ENCODE measurements at places on chromosomes 2 and 18.

DNA sequence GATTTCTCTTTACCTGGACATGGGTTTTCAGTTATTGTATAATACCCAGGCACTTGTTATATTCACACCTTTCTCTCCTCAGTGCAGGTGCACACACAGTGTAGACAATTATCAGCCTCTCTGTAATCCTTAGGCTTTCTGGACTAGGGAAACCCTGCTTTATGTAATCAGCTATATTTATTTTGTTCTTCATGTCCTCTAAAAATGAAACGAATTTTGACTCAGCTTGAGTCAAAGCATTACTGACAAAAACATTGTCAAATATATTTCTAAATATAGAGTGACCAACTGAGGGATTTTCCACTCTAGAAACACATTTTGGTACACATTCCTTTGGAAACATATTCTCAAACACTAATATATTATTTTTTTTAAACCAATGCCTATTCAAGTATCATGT, 144.8 kb upstream of the GULP1 start:
- no peak for DNase-seq

- no peak for DNase-seq
Measured at GRCh38 chr18:45958730-45959129, 8.4 kb downstream of the EPG5 start.

DNA sequence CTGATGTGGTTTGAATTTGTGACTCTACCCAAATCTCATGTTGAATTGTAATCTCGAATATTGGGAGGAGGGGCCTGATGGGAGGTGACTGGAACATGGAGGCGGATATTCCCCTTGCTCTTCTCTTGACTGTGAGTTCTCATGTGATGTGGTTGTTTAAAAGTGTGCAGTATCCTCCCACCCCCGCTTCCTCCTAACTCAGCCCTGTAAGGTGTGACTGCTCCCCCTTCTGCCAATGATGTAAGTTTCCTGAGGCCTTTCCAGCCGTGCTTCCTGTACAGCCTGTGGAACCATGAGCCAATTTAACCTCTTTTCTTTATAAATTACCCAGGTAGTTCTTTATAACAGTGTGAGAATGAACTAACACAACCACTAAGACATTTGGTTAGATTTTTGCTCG, 458.4 kb downstream of the THSD7B start:
- DNase-seq, result no peak

GRCh38 chr18:61876899-61877298, 15.9 kb downstream of the RNF152 start:
- no peak for DNase-seq

- no peak for DNase-seq
Measured at GRCh38 chr2:6971502-6971901, 54.3 kb downstream of the RNF144A start.

DNA sequence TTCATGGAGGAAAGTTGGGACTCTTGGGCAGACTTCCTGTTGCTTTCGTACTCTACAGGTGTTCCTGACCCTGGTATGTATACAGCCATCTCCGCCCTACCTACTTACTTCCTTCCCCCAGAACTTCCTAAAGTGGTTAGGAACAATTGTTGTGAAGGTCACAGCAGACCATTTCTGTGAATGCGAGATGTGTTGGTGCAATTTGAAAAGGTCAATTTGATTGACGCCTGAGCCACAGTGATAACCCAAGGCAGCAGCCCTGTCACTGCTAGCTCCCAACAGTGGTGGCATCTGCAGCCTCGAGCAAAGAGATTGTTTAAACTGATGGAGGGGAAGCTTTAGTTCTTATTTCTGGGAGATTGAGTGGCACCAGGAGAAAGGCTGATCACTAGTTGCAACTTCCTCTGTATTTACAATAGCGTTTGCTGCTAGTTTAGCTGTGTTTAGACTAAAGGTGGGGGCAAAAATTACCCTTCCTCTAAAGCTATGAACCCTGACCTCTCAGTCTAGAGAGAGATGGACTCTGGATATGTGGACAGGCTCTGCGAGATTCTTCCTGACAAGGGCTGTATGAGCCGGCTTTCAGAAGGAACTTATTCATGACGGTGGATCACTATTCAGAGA, 78.3 kb upstream of the MAP4K3 start:
- no peak for DNase-seq

GRCh38 chr18:79438898-79439627, 43.3 kb downstream of the NFATC1 start:
- peak; percentile 47 for DNase-seq

DNA sequence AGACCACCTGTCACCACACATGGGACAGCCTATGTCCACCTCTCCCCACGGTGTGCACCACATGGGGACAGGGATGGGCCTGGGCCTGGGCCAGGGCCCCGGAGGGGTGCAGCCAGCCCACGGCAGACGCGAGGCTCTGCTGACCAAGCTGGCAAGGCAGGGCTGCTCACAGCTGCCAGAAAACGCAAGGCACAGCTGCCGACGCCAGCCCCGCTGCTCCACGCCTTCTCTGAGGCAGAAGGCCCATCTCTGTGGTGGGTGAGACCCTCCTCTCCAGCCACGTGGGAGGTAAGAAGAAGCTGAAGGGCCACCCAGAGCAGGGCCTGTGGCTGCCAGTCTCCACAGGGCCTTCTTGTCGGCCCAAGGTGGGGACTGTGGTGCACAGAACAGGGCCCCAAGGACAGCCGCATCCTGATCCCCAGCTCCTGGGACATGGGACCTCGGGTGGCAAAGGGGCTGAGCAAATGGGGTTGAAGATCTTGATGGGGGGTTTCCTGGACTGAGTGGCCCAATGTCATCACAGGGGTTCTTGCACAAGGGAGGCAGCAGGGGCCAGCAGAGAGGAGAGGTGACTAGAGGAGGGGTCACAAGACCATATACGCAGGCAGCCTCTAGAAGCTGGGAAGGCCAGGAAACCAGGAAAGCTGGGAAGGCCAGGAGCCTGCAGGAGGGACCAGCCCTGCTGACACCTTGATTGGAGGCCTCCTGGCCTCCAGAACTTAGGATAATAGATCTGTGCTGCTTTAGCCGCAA, 72.3 kb downstream of the NDUFA10 start:
- DNase-seq, result no peak

- no peak for DNase-seq
Measured at GRCh38 chr2:213119061-213119809, 32.2 kb downstream of the IKZF2 start.

Measured in forelimb muscle (tissue), 1 donor.